ENCODE measurements at places on chromosomes 2 and 18. TPM values are rescaled to one million over a fixed set of nuclear protein-coding genes. Genes with fewer than 3 reads are reported as not detected.
A peak's percentile ranks its signal among the peaks of the same experiment; 100 is the strongest.

DNA sequence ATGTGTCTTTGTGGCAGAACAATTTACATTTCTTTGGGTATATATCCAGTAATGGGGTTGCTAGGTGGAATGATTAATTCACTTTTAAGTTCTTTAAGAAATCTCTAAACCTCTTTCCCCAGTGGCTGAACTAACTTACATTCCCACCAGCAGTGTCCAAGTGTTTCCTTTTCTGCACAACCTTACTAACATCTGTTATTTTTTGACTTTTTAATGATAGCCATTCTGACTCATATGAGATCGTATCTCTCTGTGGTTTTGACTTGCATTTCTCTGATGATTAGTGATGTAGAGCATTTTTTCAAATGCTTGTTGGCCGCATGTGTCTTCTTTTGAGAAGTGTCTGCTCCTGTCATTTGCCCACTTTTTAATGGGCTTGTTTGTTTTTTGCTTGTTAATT is 43.1 kb upstream of the PTH2R start:
- no peaks in the 10 kb centered on the region for H3K36me3 ChIP-seq
- no peak overlapping the region for H3K4me3 ChIP-seq
- H3K27ac ChIP-seq = no peak overlapping the region
- no peaks in the 10 kb centered on the region for H3K4me1 ChIP-seq
- no peaks in the 10 kb centered on the region for H3K27me3 ChIP-seq

DNA sequence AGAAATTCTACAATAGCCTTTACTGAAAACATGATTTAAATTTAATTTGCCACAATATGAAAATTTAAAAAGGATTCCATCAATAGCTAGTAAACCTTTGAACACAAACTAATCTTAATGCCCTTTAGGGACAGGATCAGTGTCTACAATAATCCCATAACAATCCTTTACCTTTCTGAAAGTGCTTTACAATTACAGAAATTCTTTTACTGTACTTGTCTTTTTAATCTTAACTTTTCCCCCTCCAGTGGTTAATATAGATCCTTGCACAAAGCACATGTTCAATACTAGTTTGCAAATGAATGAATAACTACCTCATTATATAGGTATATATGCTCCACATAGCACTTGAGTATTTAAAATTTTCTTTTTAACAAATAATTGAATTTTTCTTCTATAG is 122.6 kb downstream of the PLEKHA3 start:
- no peak overlapping the region for H3K27ac ChIP-seq
- H3K36me3 ChIP-seq = peaks cover 50% of the 10 kb centered on the region
- no peaks in the 10 kb centered on the region for H3K27me3 ChIP-seq
- H3K4me3 ChIP-seq = no peak overlapping the region
- DNase-seq = no peak

Gene UPP2
- total RNA-seq = not detected

DNA sequence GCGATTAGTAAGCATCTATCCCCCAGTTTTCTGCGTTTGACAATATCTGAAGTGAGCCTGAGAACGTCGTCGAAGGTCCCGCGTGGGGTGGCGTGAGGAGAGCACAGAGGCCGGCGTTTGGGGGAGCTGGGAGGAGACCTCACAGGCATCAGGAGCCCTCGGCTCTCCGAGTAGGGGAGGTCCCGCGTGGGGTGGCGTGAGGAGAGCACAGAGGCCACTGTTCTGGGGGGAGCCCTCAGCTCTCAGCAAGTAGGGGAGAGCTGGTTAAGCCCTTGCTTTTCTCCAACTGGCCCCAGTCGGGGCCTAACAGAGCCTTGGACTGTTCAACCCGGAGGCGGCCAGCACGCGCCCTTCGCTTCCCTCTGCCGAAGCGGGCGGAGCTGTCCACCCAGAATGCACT is 134.3 kb downstream of the NFATC1 start:
- peaks cover 11% of the 10 kb centered on the region for H3K36me3 ChIP-seq
- H3K4me1 ChIP-seq = peaks cover 8% of the 10 kb centered on the region
- peak; percentile 49 for DNase-seq
- H3K27me3 ChIP-seq = no peaks in the 10 kb centered on the region
- H3K4me3 ChIP-seq = no peak overlapping the region

Gene VIT
- 0.32 TPM for total RNA-seq

Gene ABCG5
- not detected for total RNA-seq

GRCh38 chr18:50816419-50817166 is 3.2 kb downstream of the MRO start:
- DNase-seq = no peak
- H3K27me3 ChIP-seq = peaks cover 4% of the 10 kb centered on the region
- H3K4me1 ChIP-seq = peaks cover 14% of the 10 kb centered on the region
- H3K27ac ChIP-seq = no peak overlapping the region

- no peaks in the 10 kb centered on the region for H3K4me1 ChIP-seq
- H3K27me3 ChIP-seq = no peaks in the 10 kb centered on the region
- H3K36me3 ChIP-seq = no peaks in the 10 kb centered on the region
These were observed 3.2 kb upstream of the AGXT start for GRCh38 chr2:240865391-240865790.
